ENCODE measurements at places on chromosomes 13 and 19.

- no peak for DNase-seq
Measured at GRCh38 chr13:34210341-34210740, 392.4 kb downstream of the RFC3 start.

- DNase-seq: no peak
Measured at GRCh38 chr19:31385744-31386143, 36.5 kb upstream of the TSHZ3 start.

DNA sequence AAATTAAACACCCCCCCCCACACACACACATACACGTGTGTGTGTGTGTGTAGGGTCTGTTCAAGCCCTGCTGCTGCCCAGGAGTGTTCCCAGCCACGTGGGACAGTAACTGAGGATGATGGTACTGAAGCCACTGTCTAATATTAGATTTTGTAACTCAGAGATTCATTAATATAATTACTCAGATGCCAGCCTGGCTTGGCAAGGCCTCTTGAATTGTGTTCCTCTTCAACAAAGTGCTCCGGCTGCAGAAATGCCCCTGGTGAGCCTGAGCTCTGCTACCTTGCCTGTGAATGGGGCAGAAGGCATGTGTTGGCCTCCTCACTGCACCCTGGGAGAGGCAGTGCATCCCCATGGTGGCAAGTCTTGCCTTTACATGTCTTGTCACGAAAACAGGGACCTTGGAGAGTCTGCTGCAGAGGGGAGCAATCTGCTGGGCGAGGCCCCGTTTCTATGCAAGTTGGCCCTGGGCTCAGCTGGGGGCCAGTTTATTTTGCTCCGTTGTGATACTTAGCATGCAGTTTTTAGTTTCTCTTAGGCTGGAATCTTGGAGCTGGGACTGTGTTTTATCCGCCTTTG, 44.0 kb downstream of the NFIX start:
- no peak for DNase-seq

GRCh38 chr19:40592170-40592569, 9.0 kb upstream of the LTBP4 start:
- DNase-seq: no peak

GRCh38 chr13:91824416-91824815, 426.0 kb downstream of the GPC5 start:
- no peak for DNase-seq

DNA sequence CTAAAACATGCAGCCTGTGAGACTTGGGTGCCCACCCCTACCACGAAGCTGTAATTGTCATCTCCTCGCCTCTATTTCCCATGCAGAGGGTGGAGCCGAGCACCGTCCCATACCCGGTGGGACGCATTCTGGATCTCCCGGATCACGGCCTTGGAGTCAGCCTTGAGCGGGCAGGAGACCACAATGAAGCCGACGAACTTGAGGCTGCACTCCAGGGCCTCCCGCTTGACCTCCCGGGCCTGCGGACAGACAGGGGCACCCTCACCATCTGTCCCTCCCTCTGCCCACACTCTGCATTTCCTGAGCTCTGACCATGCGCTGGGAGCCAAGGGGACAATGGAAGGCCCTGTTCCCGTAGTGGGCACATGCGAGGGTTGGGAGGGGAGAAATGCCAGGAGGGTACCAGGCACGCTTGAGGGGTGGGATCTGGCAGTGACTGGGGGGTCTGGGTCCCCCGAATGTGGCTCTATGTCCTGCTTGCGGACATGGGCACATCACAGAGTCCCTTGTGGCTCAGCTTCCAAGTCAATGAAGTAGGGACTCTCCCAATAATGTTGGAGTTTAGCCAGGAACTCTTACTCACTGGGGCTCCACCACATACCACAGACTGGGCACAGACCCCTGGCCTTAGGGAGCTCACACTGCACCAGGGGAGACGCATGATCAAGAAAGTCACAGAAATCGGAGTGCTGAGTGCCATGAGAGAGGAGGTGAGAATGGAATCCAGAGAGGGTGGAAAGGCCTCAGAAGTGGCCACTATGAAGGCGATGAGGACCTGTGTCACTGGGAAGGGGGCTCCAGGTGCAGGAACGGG, 9.2 kb upstream of the GMIP start:
- no peak for DNase-seq

GRCh38 chr13:33275916-33276315, 9.6 kb downstream of the STARD13 start:
- DNase-seq: no peak

Data from RCC 7860 (cell line).